ENCODE measurements at places on chromosomes 6 and 20.

DNA sequence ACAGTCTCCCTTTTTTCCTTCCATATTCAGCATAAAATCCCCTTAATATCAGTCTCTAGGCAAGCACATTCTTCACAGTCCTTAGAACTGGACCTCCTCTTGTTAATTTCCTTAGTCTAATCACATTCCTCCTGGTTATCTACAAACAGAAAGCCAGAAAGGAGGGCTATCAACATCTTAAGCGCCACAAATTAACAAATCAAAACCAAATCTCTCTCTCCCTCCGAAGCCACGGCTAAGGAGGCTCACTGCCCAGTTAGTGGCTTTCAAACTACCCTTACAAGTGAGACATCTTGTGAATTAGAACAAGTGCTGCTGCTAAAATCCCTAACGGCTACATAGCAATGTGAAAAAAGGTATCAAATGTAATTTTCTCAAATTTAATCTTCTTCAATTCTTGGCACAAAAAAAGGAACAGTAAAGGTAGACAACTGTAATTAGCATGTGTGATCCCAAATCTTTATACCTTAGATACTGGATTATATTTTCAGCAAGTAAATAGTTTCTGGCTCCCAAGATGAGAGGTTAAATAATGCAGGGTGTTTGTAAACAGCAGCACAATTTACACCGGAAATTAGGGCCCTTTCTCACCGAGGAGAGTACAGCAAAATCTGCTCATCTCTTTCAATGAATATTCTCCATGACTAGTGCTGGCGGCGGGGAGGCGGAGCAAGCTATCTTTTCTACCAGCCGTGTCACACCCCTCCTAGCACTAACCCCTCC, 1.4 kb upstream of the TRIM39 start:
- DNase-seq, result peak; percentile 77

GRCh38 chr20:32112841-32113240, 3.3 kb downstream of the TM9SF4 start:
- no peak for DNase-seq

GRCh38 chr6:5089481-5090438, 4.6 kb downstream of the PPP1R3G start:
- DNase-seq, result no peak

- DNase-seq, result no peak
Measured at GRCh38 chr6:99530627-99531026, 15.4 kb upstream of the USP45 start.

DNA sequence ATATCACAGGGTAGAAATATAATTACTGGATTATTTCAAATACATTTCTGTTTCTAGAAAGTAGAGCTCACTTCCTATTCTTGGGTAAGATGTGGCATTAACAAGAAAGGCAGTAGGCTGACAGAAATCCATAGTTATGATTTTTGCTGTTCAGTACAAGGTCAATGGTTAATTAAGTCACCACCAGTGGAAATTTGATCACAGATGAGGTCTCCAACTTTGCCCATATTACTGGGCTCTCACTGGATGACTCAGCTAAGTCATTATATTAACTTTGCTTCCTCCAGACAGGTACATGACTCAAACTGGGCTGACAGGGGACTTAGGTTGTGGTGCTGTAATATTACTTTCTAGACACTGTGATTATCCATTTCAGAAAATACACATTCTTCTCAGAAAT, 212.4 kb downstream of the GRIK2 start:
- no peak for DNase-seq

DNA sequence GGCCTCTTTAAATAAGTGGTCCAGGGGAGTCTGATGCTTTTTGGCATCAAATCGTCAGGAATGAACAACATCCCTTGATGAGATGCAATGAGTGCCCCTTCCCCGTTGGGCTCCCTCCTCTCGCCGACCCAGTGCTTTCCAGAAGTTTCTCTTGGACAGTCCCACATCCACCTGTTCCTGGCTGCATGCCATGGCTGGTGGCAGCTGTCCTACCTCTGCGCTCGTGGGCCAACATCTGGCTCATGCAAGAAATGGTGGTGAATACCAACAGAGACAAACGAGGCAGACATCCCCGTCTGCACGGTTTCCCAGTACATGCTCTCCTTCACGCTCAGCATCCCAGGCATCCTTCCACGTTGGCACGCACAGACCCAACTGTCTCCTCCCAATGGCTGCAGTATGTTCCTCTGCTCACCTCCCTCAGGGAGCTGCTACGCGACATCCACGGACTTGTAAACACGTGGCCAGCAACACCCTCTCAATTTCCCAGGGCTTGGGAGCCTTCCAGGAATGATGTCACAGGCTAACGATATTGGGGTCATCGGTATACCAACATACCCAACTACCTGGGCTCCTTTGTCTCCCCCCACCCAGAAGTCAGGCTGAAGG, 37.5 kb downstream of the PPP1R3G start:
- DNase-seq, result no peak

- no peak for DNase-seq
Measured at GRCh38 chr6:80282913-80283554, 176.6 kb downstream of the BCKDHB start.

DNA sequence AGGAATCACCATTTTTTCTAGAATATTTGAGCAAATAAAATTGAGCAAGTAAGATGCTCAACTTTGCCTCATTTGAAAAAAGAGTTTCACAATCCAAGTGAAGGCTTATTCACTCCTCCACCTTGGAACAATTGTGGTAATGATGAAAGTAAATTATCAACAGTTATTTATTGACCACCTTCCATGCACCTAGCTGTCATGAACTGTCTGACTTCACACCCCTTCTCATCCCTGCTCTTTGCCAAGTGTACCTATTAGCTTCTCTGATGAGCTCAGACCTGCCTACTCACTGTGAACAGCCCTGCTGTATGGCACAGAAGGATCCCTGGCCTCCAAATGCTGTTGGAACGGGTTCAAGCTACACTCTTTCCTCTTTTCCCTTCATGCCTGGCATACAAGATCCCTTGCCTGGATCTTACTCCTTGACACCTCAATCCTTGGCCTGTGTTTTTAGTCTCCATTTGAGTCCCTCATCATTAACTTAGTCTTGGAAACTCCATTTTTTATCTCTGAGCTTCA, 99.0 kb upstream of the PREP start:
- no peak for DNase-seq

DNA sequence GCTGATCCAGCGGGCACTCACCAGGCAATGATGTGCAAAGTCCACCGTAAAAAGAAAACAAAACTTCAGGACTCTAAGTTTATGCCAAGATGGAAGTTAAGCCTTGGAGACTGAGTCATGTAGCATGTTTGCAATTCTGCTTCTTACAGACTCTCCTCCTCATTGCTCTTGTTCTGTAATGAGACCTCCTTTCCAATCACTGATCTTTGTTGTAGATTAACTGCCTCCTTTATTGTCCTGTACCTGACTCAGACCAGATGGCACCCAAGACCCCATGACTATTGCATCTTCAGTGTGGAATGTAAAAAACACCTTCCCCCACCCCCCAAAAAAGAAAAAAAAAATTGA, 11.2 kb downstream of the NEU1 start:
- no peak for DNase-seq

DNA sequence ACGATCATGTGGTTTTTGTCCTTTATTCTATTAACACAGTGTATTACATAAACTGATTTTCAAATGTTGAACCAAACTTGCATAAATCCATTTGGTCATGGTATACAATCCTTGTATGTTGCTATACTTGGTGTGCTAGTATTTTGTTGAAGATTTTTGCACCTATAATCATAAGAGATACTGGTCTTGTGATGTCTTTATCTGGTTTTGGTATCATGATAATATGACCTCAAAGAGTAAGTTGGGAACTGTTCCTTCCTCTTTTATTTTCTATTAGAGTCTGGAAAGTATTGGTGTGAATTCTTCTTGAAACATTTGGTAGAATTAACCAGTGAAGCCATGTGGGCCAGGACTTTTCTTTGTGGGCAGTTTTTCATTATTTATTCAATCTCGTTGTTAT, 65.3 kb downstream of the TRPC4AP start:
- DNase-seq, result no peak

DNA sequence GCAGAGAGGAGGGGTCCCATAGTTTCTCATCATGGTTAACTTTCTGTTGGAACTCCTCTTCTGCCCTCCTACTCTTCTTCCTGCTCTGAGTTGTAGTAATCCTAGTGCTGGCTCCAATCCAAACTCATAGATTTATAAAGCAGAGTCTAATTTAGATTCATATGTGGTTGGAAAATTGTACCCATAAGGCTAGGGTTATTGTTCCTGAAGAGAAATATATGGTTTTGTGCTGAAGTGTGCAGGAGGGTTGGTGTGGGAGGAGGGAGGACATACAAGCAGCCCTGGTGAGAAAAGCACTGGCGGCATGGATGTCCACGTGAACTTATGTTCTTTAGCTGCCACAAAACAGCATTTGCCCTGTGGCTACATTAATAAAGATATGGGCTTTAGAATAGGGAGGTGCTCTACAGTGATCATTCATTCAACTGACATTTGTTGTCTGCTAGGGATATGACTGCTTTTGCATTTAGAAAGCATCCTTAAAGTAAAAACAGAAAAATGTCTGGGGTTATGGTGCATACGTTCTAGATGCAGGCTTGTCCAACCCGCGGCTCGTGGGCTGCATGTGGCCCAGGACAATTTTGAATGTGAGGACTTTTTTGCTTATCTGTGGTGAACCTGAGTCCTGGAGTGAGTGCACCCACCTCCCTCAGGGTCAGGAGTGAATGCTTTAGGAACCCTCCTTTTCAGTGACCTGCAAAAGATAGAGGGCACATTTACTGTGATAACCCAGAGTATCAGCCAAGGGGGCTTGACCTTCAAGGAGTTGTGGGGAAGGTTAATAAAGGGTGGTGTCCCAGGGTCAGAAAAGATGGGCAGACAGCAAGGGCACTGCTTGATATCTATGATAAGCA, 4.1 kb downstream of the HLA-A start:
- no peak for DNase-seq

DNA sequence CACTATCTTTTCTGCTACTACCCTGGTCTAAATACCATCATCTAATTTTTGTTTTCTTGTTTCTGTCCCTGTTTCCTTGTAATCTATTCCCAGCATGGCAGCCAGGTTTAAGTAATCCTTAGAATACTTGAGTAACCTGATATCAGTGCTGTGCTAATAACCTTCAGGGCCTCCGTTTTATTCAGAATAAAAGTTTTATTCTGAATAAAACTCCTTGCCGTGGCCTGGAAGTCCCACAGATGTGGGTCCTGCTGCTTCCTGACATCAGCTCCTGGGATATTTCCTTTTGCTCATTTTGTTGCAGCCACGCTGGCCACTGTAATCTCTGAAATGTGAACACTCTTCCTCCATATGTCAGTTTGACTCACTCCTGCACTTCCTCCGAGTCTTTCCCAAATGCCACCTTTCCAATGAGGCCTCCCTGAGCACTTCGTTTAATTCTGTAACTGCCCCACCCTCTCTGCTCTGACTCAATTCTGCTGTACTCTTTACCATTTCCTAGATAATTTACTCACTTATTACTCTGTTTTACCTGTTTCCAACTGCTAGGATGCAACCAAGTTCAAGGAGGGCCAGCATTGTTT, 114.0 kb upstream of the FOXA2 start:
- no peak for DNase-seq

DNA sequence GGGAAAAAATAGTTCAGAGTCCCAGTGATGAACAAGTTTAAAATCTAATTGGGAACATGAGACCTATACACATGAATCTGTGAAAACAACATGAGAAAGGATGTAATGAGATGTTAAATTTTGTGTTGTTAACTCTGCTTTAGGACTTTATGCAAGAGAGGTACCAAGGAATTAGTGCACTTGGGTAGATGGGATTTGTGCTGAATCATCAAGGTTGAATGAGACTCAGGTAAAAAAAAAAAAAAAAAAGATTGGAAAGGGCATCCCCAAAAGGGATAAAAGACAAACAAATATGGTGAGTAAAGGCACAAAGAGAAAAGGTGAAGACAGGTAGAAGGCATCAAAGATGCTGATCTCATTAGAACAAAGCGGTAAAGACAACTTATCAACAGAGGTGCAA, 644.4 kb downstream of the CBLN4 start:
- no peak for DNase-seq

DNA sequence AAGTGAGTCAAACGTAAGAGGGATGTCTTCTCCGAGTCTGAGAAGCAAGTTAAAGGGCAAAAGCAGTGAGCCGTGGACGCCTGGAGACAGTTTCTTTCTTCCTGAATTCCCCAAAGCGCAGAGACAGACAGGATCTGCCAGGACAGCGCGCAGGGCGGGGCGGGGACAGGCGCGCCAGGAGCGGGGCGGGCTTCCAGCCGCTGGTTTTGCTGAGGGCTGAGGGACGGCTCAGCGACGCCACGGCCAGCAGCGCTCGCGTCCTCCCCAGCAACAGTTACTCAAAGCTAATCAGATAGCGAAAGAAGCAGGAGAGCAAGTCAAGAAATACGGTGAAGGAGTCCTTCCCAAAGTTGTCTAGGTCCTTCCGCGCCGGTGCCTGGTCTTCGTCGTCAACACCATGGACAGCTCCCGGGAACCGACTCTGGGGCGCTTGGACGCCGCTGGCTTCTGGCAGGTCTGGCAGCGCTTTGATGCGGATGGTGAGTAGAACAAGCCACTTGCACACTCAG, at the start of gene SCGN:
Gene SCGN, plus strand, starts transcription at position 209 of the 509 bp plus-strand sequence. Its CDS starts 189 bp downstream, at position 398.
- peak; percentile 4 for DNase-seq

DNA sequence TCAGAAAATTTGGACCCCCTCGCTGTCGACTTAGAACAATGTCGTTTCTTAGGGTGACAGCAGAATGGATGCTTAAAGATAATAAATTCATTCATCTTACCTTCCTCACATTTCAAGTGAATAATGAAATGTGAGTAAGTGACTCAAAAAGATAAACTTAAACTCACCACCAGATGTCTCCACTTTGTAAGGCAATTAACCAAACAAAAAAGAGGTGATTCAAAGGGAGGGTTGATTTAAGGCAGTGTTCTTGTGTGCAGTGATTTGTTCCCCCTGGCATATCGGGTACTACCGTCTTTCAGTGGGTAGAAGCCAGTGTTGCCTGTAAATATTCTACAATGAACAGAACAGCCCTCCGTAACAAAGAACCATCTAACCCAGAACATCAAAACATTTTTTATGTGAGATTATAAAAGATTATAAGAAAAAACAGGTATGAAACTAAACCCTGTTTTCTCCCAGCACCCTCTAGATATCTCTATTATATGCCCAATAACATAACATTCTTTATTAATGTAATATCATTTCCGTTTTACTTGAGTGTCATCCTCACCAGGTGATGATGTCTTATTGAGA, 589.7 kb downstream of the CBLN4 start:
- no peak for DNase-seq

Measured in head of caudate nucleus (tissue), 42 donors.